ENCODE measurements at places on chromosomes 2 and 18.

GRCh38 chr2:238251331-238251730 lies 11.5 kb upstream of the HES6 start:
- no peak for DNase-seq

DNA sequence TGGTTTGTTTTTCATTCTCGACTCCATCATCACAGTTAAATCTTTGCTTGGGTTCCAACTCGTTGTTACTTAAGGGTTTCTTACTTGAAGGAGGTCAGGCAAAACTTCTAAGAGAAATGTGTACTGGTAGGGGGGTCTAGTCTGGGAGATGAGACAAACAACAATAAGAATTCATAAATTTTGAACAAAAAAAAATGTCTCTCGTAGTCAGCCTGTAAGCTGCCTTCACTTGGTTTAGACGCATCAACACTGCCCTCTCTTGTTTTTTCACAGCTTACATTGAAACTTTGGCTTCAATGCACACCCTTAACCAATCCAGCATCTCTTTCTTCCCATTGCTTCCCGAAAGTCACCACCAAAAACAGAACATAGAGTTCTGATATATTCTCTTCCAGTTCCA lies 576.4 kb upstream of the PIK3C3 start:
- DNase-seq = no peak

GRCh38 chr2:43057742-43058725 lies 168.4 kb downstream of the ZFP36L2 start:
- no peak for DNase-seq

DNA sequence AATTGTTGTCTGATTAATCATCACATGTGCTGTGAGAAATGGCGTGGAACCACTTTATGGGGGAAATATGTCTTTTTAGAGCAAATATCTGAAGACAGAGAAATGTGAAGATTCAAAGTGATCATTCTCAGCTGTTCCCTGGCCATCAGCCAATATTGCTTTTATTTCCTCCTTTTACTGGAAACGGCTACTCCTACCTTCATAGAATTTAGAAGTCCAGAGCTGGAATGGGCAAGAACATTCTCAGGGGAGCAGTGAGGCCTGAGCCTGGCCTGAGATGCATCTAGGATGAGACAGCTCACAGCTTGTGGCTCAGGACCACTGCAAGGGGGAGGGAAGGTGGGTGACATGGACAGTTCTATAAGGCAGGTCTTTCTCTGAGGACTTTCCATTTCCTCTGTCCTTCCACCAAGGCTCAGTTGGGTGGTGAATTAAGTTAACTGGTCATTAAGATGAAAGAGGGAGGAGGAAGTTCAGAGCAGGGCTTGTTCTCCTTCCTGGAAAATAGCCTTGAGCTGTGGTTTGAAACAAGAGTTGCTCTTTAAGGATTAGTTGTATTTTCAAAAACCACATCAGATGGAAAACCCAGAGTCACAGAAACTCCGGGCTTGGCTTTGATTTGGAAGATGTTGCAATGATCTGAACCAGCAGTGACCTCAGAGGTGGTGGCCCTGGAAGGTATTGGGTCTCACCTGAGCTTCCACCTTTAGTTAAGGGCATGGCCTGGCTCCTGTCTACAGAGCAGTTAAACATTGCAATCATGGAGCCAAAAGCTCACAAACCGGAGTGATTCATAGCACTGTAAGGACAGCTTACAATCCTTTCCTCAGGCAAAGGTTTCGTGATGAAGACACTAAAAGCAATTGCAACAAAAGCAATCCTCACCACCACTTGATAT lies 144.3 kb downstream of the VAPA start:
- DNase-seq = peak; percentile 89

GRCh38 chr18:6423289-6423688 lies 8.6 kb upstream of the L3MBTL4 start:
- DNase-seq = no peak

Measured in suppressor macrophage (primary cell).